ENCODE measurements at places on chromosomes 16 and 17.

- DNase-seq = no peak
Observed at GRCh38 chr16:57999366-57999970, 1.0 kb downstream of the ZNF319 start.

DNA sequence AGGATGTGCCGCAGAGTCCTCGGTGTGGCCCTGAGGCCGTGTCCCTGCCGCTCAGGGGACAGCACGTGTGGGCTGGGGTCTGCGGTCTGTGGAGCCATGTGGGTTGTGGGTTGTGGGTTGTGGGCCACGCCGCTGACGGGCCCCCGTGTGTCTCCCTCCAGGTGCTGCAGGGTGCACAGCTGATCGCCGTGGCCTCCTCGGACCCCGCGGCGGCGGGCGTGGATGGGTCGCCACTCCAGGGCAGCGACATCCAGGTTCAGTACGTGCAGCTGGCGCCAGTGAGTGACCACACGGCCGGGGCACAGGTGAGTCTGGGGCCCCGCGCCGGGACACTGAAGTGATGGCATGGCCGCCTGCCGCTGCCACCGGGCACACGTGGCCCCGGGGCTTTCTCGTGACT, 120.7 kb downstream of the BANP start:
- no peak for DNase-seq

- DNase-seq = no peak
Observed at GRCh38 chr16:69319381-69319780, 8.2 kb downstream of the VPS4A start.

DNA sequence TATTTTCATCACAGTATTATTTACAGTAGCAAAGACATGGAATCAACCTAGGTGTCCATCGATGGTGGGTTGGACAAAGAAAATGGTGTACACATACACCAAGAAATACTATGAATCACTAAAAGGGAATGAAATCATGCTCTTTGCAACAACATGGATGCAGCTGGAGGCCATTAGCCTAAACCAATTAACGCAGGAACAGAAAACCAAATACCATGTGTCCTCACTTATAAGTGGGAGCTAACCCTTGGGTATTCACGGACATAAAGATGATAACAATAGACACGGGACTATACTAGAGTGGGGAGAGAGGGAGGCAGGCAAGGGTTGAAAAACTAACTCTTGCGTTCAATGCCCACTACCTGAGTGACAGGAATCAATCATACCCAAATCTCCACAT, 41.0 kb downstream of the MRPS23 start:
- DNase-seq = no peak
